ENCODE measurements at places on chromosomes 12 and 14. TPM values are rescaled to one million over a fixed set of nuclear protein-coding genes. Genes with fewer than 3 reads are reported as not detected.

The CDC42BPB gene
- 17.5 TPM for total RNA-seq

DNA sequence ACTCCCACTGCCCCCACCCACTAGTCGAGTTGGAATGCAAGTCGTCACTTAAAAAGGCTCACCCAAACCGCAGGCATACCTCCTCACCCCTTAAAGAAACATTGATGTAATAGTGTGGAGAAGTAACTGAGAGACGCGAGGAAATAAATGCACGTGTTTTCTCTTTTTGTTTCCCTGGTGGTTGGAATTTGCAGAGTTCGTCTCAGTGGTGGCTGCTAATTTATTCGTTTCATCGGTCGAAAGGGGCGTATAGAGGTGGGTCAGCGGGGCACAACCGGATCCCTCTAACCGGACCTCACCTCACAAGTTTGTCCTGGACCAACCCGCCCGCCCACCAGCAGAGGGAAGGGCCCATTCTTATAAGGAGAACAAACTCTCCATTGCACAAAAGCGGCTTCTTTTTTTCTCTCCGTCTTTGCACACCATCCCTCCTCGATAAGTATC is 5.0 kb upstream of the NPAS3 start:
- H3K27ac ChIP-seq = no peak overlapping the region
- H3K36me3 ChIP-seq = no peaks in the 10 kb centered on the region
- peaks cover 13% of the 10 kb centered on the region for H3K4me1 ChIP-seq
- H3K27me3 ChIP-seq = peaks cover 11% of the 10 kb centered on the region
- no peak overlapping the region for H3K4me3 ChIP-seq
- DNase-seq = no peak

- peak overlapping the region; percentile 29 for H3K4me3 ChIP-seq
- H3K36me3 ChIP-seq = no peaks in the 10 kb centered on the region
- DNase-seq = no peak
- H3K4me1 ChIP-seq = peaks cover 47% of the 10 kb centered on the region
These were observed 2.2 kb downstream of the ZBTB1 start for GRCh38 chr14:64506721-64507120.

The RDH11 gene
- 32.2 TPM for total RNA-seq

DNA sequence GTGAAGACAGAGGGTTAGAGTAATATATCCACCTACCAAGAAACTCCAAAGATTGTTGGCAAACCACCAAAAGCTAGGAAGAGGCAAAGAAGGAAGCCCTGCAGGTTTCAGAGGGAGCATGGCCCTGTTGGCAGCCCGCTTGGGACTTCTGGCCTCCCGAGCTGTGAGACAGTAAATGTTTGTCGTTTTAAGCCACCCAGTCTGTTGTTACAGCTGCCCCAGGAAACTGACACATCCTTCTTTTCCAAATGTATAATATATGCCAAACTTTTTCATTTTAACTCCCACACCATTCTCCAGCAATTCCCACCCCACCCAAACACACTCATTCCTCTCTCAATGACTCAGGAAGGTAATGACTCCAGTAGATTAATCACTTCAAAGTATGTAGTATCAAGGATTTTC is 74.0 kb downstream of the RPS29 start:
- no peak overlapping the region for H3K4me3 ChIP-seq
- no peaks in the 10 kb centered on the region for H3K4me1 ChIP-seq
- H3K27me3 ChIP-seq = no peaks in the 10 kb centered on the region

DNA sequence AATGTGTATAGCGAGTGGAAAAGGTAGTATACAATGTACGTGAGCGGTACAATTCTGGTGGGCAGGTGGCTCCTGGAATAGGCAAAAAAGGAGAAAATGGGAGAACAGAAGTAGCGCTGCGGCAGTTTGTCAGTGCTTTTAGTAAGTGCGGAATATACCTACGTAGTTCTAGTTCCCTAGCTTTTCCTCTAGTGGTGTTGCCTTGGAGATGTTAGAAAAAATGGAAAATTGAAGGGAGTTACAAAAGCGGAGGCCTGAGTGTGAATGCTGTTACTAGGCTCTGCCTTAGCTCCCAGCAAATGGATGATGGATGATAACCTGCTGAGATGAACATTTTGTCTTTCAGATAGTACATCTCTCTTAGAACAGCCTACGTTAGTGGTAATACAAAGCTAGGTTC is 1.1 kb downstream of the TTC8 start:
- H3K4me3 ChIP-seq = no peak overlapping the region
- H3K27me3 ChIP-seq = peaks cover 3% of the 10 kb centered on the region
- H3K36me3 ChIP-seq = no peaks in the 10 kb centered on the region

The EPYC gene
- total RNA-seq = not detected

The FAR2 gene
- total RNA-seq = 3.9 TPM

GRCh38 chr14:55715889-55716288 is 135.9 kb downstream of the KTN1 start:
- no peaks in the 10 kb centered on the region for H3K27me3 ChIP-seq
- DNase-seq = no peak
- no peak overlapping the region for H3K4me3 ChIP-seq
- H3K36me3 ChIP-seq = no peaks in the 10 kb centered on the region
- H3K27ac ChIP-seq = no peak overlapping the region
- H3K4me1 ChIP-seq = no peaks in the 10 kb centered on the region

The LRP1-AS gene
- not detected for total RNA-seq

The METTL1 gene
- 14.5 TPM for total RNA-seq

The STYK1 gene
- 1.8 TPM for total RNA-seq

DNA sequence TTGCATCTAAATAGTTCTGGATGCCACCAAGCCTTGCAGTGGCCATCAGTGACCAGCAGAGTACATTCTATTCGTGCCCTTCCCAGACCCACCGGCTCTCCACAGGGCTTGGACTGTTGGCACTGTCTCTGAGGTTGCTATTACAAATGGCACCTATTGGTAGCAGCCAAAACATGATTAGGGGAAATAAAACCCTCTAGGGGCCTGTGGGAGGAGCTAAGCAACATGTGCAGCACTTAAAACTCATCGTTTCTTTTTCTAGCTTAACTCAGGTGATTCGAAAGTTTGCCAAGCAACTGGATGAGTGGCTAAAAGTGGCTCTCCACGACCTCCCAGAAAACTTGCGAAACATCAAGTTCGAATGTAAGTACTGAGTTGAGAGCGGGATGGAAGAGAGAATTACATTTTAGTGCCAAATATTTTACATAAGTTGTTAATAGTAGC is 65.4 kb upstream of the RIC8B start:
- H3K4me1 ChIP-seq = no peaks in the 10 kb centered on the region
- no peak overlapping the region for H3K4me3 ChIP-seq
- no peaks in the 10 kb centered on the region for H3K27me3 ChIP-seq

DNA sequence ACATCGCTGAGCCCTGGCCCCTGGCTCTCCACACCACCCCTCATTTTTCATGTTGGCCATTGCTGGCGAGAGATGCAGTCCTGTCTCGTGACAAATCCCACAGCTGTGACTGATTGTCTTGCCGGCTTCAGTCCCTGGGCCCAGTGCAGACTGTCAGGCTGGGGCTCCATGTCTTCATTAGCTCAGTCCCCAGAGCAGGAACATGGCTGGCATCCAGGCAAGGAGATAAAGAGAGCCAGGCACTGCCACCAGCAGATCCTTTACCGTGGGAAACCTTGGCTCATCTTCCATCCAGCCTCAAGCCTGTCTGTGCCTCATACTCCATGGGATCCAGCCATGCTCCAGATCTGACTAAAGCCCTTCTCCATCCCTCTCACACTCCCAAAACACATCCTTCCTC is 284.7 kb upstream of the FKBP4 start:
- no peaks in the 10 kb centered on the region for H3K36me3 ChIP-seq
- no peaks in the 10 kb centered on the region for H3K4me1 ChIP-seq
- no peaks in the 10 kb centered on the region for H3K27me3 ChIP-seq
- H3K27ac ChIP-seq = no peak overlapping the region

The RECQL gene
- total RNA-seq = 32.6 TPM
